ENCODE measurements at places on chromosomes 11 and 22. TPM values are rescaled to one million over a fixed set of nuclear protein-coding genes. Genes with fewer than 3 reads are reported as not detected.

GRCh38 chr22:40720538-40721256 lies 41.4 kb downstream of the MCHR1 start:
- DNase-seq = no peak

GRCh38 chr22:30425616-30426387 lies at the start of gene MTFP1:
Gene MTFP1 (plus strand): TSS chr22:30425768. CDS start chr22:30425880, 112 bp downstream.
- peak; percentile 68 for DNase-seq

GRCh38 chr11:2711161-2711560 lies 11.4 kb upstream of the KCNQ1OT1 start:
- DNase-seq = no peak

MIAT gene
- polyA plus RNA-seq = 0.97 TPM

DNA sequence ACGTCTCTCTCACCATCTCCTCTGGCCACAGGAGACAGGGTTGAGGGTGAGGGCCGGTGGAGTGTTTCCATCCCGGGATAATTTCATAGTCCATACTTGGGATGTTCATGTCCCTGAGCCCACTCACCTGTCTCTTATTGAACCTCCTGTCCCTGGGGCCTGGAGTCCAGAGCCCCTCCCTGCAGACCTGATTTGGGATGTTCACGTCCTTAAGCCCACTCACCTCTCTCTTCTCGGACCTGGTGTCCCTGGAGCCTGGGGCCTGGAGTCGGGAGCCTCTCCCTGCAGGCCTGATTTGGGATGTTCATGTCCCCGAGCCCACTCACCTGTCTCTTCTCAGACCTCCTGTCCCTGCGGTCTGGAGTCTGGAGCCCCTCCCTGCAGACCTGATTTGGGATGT lies 868.2 kb downstream of the BRD1 start:
- DNase-seq = no peak

DNA sequence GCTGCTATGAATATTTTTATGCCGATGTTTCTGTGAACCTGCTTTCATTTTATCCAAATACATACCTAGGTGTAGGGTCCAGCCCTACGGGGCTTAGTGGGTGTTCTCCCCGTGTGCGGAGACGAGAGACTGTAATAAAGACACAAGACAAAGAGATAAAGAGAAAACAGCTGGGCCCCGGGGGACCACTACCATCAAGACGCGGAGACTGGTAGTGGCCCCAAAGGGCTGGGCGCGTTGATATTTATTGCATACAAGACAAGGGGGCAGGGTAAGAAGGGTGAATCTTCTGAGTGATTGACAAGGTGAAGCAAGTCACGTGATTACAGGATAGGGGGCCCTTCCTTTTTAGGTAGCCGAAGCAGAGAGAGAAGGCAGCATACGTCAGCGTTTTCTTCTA lies 920.1 kb downstream of the BRD1 start:
- no peak for DNase-seq

NLRP14 gene
- polyA plus RNA-seq = 0.15 TPM
